ENCODE measurements at places on chromosomes 3 and 15.

- DNase-seq = no peak
Measured at GRCh38 chr3:113211330-113212149, at the start of gene BOC. TSS of gene BOC (plus strand) at chr3:113211557. CDS start at chr3:113249803, 38,246 bp downstream.

DNA sequence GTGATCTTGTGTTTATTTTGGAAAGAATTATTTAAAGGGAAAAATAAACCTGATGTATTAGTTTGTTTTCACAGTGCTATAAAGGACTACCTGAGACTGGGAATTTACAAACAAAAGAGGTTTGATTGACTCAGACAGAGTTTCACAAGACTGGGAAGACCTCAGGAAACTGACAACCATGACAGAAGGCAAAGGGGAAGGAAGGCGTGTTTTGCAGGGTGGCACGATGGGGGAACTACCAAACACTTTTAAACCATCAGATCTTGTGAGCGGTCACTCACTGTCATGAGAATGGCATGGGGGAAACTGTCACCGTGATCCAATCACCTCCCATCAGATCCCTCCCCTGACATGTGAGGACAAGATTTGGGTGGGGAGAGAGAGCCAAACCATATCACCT lies 87.0 kb downstream of the TP63 start:
- DNase-seq = no peak

DNA sequence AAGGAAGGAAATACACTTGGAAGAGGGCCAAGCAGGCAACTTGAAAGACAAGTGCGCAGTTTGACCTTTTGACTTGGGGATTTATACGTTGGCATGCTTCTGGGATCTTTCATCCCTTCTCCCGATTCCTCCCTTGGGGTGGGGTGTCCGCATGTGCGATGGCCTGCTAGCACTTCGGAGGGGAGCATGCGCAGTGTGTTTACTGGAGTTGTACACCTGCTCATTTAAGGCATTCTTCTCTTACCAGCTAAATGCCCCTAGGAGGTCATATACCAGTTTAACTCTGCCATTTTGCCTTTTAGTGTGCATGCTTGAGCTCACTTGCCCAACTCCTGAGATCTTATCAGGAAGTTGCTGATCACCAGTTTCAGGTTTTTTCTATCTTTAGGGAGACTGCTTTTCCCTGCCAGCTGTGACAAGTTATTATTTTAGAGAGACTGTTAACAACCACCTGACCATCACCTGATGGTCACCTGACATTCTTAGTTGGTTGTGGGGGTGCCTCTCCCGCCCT lies 63.5 kb downstream of the BFSP2 start:
- no peak for DNase-seq

- DNase-seq = no peak
Measured at GRCh38 chr15:62277816-62278394, 112.8 kb upstream of the C2CD4B start.

DNA sequence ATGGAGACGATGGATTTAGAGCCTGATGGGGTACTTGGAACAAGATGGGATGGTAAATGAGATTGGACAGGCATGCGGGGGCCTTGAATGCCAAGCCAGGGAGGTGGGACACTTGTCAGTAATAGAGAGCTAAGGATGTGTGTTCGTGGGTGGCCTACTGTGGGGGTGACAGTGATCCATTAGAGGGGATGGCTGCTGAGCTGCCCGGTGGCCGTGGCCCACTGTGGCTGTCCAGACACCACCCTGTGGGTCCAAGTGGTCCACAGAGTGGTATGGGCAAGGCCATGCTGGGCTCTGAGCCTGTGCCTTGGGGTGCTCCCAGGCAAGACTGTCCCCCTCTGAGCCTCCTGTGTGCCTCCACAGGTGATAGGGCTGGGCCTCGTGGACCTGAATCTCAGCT lies 17.5 kb downstream of the CAND2 start:
- DNase-seq = no peak

DNA sequence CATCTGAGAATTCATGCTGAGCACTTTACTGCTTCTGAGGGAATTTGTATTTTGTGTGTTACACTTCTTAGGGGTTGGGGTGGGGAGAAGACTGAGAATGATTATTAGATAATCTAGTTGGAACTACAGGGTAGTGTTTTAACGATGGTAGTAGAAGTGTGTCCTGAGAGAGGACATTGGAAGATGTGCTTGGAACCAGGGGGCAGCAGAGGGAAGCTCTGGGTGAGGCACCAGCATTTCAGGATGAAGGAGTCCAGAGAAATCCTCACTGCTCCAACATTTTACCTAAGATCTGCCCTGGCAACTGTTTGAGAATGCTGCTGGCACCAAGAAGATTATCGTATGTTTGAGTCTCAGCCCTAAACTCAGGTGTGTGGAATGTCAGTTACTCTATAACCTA lies 145.5 kb downstream of the SQOR start:
- no peak for DNase-seq

DNA sequence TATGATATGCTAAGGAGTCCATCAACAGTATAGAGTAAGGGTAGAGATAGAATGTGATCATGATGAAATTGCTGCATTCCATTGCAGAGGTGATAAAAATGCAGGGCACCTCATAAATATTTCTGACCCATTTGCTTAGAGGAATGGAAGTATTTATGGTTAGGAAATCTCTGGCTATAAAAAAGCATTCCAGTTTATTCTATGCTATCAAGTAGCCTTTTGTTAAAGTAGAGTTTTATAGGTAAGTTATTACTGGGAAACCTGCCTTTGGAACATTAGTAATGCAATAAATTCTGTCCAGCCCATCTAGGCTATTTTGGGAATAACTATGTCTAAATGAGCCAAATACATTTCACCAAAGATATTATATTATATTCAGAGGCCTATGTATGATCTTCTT lies 19.8 kb upstream of the STRIT1 start:
- DNase-seq = no peak

DNA sequence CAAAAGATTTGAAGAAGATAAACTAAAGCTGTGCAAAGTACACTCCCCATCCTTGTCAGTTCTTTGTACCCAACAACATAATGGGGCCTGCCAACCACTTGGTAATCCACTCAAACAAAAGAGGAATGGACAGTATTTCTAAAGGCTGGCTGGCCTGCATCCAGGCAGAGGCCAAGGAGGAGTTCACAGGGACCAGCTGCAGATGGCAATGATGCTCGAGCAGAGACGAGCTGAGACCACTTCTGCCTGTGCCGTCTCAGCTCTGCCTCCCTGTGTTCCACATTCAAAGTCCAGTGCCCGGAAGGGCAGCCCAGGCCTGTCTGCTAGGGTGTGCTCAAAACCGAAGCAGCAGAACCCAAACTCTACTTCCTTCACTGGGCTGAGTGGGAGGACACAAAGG lies 14.3 kb downstream of the CXCR6 start:
- DNase-seq = no peak

DNA sequence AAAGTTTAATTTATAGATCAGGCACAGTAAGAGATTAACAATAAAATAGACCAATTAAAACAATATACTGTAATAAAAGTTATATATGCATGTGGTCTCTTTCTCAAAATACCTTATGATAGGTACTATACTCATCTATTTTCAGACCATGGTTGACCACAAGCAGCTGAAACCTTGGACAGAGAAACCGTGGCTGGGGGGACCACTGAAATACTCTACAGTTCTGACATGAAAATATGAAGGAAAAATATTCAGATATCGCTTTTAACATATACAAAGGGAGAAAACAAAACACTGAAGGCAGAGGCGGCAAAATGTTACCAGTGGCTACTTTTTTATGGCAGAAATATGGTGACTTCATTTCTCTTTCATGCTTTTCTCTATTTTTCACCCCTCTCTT lies 114.0 kb downstream of the PDZRN3 start:
- no peak for DNase-seq

- DNase-seq = no peak
Measured at GRCh38 chr15:67967871-67968431, 86.2 kb upstream of the PIAS1 start.

- DNase-seq = no peak
Measured at GRCh38 chr3:157042226-157042625, 117.7 kb downstream of the CCNL1 start.

DNA sequence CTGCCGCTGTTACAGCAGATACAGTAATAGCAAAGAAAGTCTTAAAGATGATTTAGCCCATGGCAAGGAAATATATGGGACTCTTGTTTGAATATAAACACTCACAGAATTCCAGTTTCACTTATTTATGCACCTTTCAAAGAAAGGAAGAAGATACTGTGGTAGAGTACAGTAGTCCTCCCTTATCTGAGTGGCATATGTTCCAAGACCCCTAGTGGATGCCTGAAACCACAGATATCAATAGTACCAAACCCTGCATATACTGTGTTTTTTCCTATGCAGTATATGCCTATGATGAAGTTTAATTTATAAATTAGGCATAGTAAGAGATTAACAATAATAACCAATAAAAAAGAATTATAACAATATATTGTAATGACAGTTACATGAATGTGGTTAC lies 8.2 kb downstream of the MAP2K1 start:
- no peak for DNase-seq

- no peak for DNase-seq
Measured at GRCh38 chr3:179970746-179971145, 66.0 kb downstream of the PEX5L start.

DNA sequence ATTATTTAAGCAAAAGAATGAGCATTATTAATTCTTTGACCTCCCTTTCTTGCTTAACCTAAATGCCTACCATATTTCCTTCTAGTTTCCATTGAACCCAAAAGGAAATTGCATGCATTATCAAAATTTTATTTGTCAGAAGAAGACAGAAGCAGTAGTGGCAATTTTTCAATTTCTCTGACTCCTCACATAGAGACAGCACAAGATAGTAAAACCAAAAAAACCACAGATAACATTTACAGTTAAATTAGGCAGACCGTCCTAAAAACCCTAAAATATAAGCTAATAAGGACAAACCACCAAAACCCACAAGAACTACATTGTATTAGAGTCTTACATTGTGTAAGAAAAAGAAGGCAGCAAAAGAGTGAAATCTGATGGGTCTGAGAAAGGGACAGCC lies 27.1 kb downstream of the GOLGB1 start:
- no peak for DNase-seq

GRCh38 chr3:94184781-94185180 lies 121.9 kb downstream of the NSUN3 start:
- no peak for DNase-seq

DNA sequence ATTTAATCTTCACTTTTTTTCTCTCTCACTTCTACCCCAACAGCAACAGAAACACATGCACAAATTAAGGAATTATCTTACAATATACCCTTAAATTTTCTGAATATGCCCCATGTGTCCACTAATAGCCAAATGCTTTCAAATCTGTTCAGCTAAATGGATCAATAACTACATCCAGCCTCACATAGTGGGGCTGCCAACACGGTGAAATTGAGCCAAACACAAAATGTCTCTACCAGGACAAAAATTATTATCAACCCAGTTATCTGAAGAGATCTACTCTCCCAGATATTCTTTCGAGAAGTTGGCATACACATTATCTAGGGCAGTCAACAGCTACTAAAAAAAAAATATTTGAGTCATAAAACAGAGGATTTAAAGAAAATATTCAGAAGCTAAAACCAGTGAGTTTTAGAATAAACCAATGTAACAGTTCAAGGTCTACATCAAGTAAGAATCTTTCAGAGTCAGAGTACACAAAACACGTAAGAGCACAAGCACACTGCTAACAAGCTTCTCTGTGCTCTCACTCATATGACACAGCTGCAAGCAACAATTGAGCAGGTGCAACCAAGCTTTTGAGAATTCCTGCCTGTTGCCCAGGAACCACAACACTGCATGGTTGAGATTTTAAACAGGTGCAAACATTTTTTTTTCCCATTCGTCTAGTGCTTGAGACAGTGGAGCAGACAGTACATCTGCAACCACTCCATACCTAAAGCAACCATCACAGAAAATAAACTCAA lies 247.7 kb downstream of the ZBTB20 start:
- no peak for DNase-seq

- no peak for DNase-seq
Measured at GRCh38 chr3:144821583-144821982, 850.0 kb downstream of the DIPK2A start.

- DNase-seq = no peak
Measured at GRCh38 chr3:140378571-140379340, 299.1 kb upstream of the TRIM42 start.

DNA sequence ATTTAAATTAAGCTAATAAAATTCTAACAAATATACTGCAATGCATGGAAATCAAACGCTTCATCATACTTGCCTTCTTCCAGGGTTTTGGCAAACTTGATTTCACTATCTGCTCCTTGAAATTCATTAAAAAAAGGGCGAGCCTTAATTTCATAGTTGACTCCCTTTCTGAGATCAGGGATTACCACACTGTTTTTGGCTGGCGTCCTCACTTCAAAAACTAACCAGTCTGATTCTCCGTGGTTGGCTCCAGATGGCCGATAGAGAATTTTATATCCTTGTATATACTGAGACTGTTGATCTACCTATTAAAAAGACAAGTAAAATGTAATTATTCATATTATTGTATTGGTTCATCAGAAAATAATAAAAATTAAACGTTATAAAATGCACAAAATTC lies 1106.8 kb downstream of the ROBO1 start:
- no peak for DNase-seq

GRCh38 chr3:31161889-31162288 lies 267.4 kb upstream of the GADL1 start:
- no peak for DNase-seq

DNA sequence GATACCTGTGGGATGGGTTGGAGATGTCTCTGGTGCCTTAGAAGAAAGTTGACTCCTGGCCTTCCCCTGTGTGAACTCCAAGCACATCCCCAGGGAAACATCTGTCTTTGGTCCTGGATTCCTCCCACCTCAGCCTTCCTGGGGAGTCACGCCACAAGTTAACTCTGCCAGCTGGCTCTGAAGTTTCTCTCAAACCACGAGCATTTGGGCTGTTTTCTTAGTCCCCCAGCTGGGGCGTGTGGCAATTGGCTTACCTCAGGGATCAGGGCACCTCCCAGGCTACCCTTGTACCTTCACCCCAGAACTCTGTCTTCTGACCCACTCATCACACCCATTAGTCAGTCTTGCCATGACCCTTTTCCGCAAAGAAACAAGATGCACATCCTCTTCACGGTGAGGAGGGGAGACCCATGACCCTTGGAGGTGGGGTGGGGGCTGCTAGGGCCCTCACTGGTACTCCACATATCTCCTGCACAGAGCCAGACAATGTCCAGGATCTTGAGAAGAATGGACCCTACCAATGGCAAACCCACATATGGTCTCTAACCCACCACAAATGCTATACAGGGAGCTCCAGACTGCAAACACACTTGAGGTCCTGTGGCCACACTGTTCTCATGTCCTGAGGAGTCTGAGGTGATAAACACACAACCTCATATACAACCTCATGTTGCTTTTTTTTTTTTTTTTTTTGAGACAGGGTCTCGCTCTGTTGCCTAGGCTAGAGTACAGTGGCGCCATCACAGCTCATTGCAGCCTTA lies 3.9 kb downstream of the NEIL1 start:
- DNase-seq = no peak

- DNase-seq = no peak
Measured at GRCh38 chr3:107870943-107871638, 219.7 kb downstream of the CD47 start.

DNA sequence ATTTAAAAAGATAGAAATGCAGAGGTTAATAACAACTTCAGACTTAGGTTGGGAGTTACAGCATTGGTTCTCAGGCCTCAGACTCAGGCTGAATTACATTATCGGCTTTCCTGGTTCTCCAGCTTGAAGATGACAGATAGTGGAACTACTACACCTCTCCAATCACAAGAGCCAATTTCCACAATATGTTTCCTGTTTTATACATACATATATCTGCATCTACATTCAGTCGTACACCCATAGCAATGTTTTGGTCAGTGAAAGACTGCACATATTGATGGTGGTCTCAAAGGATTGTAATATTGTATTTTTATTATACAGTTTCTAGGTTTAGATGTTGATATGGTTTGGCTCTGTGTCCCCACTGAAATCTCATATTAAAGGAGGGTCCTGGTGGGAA lies 35.4 kb downstream of the AADACL2 start:
- no peak for DNase-seq
